Activated T-cell treated with anti-CD3 and anti-CD28 coated beads, Interleukin-2, amount 50 U/mL, for 72 hours (primary cell): ENCODE measurements at places on chromosomes 2 and 18.

GRCh38 chr2:216574046-216574445, 59.2 kb upstream of the IGFBP2 start:
- no peak for DNase-seq

GRCh38 chr2:18704276-18704675, 114.9 kb upstream of the NT5C1B start:
- DNase-seq = no peak

- DNase-seq = no peak
These were observed 95.7 kb downstream of the B3GNT2 start for GRCh38 chr2:62291517-62292137.

DNA sequence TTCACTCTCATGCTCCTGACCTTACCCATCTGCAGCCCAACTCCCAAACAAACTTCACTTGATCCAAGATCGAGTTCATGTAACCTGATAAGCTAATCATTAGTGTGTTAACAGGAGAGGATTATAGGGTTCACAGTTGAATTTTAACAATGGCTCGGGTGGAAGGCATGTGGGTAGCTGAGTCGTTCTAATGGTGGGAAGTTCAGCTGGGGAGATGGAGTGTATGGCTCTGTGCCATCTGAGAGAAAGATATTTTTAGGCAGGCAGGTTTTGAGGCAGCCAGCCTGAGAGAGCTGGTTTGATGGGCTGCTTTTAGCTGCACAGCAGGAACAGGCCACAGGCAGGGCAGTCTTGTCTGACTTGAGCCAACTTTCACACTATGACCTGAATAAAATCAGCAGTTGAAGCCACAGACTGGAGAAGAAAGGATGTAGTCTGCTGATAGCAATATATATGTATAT, 17.7 kb upstream of the NFE2L2 start:
- DNase-seq = no peak

DNA sequence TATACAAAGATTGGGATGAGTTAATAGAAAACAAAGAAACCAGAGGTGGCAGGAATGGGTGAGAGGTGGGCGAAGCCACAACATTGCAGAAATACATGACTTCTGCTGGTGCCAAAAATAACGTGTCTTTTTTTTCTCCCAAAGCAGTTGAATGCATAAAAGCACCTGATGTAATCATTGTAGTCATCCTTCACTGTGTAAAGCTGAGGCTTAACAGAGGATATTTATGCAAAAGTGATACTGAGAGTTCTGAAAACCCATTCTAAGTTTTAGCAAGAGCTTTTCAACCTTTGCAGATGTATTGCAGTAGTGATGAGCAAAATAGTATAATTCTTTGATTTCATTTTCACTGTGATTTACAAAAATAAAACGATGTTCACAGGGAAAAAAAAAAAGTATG, 173.0 kb downstream of the PTGR3 start:
- DNase-seq = no peak

- DNase-seq = no peak
These were observed 133.2 kb downstream of the ICOS start for GRCh38 chr2:204069804-204070203.

DNA sequence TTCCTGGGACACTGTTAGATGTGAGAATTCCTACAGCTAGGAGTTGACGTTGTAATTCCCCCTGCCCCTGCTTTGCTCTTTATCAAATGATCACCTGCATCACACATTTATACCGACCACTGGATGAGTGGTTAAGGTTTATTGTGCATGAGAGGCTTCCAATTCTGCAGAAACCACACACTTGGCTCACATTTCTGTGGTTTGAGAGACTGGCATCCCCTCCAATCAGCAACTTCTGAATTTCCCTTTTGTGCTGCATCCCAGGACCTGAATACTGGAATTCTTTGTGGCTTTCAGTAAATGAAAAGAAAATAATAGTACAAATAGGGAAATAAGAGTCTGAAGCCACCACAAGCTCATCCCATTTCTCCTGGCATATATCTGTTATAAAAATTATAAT, 628.7 kb upstream of the PIK3C3 start:
- DNase-seq = no peak

DNA sequence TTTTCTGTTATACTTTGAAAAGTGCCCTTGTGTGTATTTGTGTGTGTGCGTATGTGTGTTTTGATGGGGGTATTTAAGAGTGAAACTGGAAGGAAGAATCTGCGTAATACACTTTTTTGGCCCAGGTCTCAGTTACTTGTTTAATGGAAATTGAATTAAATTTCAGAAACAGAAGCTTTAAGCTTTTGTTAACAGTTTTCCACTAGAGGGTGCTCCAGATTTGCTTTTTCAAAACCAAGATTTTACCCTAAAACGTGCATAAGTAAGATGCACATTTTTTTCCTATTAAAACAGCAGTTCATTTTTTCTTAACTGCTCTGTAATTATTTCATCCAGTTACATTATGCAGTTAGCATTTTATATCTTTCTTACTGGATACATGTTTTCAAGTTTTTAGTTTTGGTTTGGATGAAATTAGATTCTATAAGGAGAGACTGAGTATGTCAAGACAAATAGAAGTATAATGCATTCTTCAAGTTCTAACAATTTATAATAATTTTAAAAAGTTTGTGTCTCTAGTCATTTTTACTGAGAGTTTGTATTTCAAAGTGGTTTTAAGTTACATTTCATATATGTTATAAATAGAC, 97.2 kb downstream of the PIK3C3 start:
- no peak for DNase-seq

GRCh38 chr2:15790326-15790725, 150.0 kb upstream of the MYCN start:
- no peak for DNase-seq

DNA sequence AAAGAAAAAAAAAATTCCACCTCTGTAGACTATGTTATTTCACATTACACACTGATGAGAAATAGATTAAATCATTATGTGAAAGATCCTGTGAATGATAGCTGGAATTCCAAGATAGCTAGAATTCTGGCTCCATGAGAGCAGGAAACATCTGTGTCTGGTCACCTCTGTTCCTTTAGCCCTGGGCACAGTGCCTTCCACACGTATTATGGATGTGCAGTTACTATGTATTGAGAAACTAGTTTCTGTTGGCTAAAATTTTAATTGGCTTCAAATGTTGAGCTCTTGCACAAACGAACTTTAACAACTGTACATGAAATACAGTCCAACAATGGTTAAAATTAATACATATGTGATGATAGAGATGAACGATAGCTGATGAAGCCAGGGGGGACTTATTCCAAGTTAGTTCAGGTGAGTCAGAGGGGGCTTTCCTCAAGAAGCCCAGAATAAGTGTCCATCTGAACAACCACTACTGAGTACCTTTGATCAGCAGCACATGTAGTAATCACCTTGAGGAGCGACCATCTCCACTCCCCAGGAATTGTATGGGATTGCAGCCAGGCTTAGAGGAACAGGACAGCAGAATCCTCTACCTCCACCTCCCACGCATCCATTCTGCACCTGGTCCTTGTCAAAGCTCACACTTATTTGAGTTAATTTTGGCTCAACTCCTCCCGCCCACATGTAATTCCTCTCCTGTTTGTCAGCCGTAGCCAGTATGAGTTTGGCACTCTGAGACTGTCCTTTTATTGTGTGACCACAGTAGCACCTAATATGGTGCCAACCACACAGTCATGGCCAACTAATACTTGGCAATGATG, 68.6 kb downstream of the NABP1 start:
- DNase-seq = no peak

DNA sequence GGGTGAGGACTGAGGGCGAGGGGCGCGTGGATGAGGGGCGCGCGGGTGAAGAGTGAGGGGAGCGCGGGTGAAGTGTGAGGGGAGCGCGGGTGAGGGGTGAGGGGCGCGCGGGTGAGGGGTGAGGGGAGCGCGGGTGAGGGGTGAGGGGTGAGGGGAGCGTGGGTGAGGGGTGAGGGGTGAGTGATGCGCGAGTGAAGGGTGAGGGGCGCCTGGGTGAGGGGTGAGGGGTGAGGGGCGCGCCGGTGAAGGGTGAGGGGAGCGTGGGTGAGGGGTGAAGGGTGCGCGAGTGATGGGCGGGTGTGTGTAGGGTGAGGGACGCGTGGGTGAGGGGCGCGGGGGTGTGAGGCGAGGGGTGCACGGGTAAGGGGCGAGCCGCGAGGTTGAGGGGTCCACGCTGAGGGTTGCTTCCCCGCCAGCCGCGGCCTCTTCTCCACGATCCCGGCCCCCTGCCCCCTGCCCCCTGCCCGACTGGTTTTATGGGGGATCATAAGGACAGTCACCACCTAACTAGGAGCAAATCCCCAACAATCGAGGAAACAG, 1.1 kb upstream of the SLC66A2 start:
- no peak for DNase-seq

DNA sequence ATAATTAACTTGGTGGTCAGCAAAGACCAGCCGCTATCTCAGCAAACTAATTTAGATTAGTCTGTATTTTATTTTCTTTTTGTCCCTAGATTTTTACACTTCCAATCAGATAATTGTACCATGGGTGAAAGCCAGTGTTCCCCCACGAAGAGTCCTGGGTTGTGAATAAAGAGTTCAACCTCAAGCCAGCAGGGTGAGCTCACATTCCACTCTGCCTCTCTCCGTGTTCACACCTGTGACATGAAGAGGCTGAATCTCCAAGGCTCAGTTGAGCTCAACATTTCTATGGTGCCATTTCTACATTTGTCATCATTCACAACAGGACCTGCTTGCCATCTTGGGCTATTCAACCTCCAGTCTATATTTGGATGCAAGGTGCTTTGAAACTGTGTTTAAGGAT, 771.5 kb downstream of the GALR1 start:
- no peak for DNase-seq

- DNase-seq = no peak
These were observed 138.9 kb downstream of the PTH2R start for GRCh38 chr2:208545403-208546042.

DNA sequence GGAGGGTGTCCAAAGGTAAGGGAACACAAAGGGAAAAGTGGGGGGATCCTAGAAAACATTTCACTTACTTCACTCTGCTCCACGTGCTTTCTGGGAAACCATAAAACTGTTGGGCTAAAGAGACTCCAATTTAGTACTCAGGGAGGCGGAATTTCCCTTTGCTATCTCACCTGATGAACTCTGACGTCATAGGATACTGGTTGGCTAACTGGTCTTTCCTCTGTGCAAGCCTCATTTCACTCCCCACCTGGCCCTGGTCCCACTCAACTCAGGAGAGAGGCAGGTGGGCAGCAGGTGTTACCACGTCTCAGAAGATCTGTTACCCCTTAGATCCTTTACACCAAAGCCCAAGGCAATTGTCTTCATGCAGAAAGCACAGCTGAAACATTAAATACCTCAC, 51.8 kb upstream of the PMAIP1 start:
- DNase-seq = no peak

GRCh38 chr2:175931805-175932204, 70.3 kb downstream of the LNPK start:
- DNase-seq = no peak

DNA sequence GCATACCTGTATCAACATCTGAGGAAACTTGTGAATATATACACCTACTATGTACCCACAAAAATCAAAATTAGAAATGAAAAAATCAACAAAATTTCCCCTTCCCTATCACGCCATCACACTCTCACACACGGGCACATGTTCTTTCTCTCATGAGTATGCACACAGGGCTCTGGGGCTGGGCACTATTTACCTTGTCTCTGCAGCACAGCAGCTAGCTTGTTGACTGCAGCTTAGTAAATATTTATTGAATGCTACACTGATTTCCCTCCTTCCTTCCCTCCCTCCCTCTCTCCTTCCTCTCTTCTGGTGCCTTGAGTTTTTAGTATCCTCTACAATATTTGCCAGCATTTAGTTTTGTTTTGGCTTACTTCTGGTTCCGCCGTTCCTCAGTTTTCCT, 182.7 kb upstream of the LHCGR start:
- no peak for DNase-seq

DNA sequence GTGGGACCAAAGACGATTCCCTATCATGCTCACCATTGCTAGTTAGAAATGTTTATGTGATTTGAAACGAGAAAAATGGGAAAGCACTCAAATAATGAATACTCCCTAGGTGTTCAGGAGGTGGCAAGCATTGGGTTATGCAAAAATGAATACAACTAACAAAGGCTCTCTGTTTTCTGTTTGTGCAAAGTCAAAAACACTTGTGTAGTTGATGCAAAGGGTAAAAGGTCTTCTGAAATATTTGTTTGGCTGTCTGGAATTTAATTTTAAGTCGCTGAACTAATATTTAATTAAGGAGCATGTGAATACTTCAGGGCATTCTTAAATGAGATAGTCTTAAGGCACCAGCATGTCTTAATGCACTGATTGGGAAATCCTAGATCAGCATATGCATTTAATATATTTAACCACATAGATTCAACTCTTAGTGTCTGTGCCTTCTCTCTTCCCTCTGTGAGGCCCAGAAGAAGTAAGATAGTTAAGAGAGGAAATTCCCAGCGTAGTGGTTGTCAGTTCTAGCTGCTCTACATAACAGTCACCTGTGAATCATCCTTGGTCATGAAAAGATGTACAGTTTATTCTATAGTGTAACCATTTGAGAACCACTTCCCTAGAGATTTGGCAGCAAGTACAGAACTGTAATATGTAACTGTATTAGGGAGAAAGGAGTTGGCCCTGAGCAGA, 111.9 kb downstream of the EPC2 start:
- no peak for DNase-seq
